ENCODE measurements at places on chromosomes 4 and X. TPM values are rescaled to one million over a fixed set of nuclear protein-coding genes. Genes with fewer than 3 reads are reported as not detected.

GLRB gene
- total RNA-seq: 18.9 TPM

SMIM14 gene
- total RNA-seq: 47.9 TPM

GPR34 gene
- total RNA-seq: not detected

SPANXN5 gene
- not detected for total RNA-seq

MGAT4D gene
- total RNA-seq: not detected

FAM149A gene
- 4.5 TPM for total RNA-seq

TSPAN7 gene
- total RNA-seq: not detected

CT45A3 gene
- not detected for total RNA-seq

BEND2 gene
- total RNA-seq: not detected

ZCCHC4 gene
- 22.1 TPM for total RNA-seq

ODAPH gene
- total RNA-seq: not detected

CFI gene
- 3.0 TPM for total RNA-seq

SAGE1 gene
- not detected for total RNA-seq

VEGFC gene
- 45.3 TPM for total RNA-seq

POU4F2 gene
- not detected for total RNA-seq

CPE gene
- 1.00 TPM for total RNA-seq

APLN gene
- total RNA-seq: 0.12 TPM

CCSER1 gene
- 2.9 TPM for total RNA-seq

HSPA4L gene
- 5.4 TPM for total RNA-seq

DAPP1 gene
- total RNA-seq: not detected

MAGEA2B gene
- not detected for total RNA-seq

DCLK2 gene
- 14.1 TPM for total RNA-seq

MAGEB5 gene
- not detected for total RNA-seq
